ENCODE measurements at places on chromosomes 11 and 22. TPM values are rescaled to one million over a fixed set of nuclear protein-coding genes. Genes with fewer than 3 reads are reported as not detected.

- peaks cover 4% of the 10 kb centered on the region for H3K4me1 ChIP-seq
- H3K27ac ChIP-seq: no peak overlapping the region
- peaks cover 4% of the 10 kb centered on the region for H3K36me3 ChIP-seq
- DNase-seq: no peak
Measured at GRCh38 chr11:18471995-18472394, 16.3 kb downstream of the LDHAL6A start.

- H3K36me3 ChIP-seq: no peaks in the 10 kb centered on the region
- H3K27me3 ChIP-seq: no peaks in the 10 kb centered on the region
- H3K27ac ChIP-seq: no peak overlapping the region
- DNase-seq: no peak
- peaks cover 19% of the 10 kb centered on the region for H3K4me1 ChIP-seq
Measured at GRCh38 chr11:72808331-72808798, 5.8 kb upstream of the ATG16L2 start.

DNA sequence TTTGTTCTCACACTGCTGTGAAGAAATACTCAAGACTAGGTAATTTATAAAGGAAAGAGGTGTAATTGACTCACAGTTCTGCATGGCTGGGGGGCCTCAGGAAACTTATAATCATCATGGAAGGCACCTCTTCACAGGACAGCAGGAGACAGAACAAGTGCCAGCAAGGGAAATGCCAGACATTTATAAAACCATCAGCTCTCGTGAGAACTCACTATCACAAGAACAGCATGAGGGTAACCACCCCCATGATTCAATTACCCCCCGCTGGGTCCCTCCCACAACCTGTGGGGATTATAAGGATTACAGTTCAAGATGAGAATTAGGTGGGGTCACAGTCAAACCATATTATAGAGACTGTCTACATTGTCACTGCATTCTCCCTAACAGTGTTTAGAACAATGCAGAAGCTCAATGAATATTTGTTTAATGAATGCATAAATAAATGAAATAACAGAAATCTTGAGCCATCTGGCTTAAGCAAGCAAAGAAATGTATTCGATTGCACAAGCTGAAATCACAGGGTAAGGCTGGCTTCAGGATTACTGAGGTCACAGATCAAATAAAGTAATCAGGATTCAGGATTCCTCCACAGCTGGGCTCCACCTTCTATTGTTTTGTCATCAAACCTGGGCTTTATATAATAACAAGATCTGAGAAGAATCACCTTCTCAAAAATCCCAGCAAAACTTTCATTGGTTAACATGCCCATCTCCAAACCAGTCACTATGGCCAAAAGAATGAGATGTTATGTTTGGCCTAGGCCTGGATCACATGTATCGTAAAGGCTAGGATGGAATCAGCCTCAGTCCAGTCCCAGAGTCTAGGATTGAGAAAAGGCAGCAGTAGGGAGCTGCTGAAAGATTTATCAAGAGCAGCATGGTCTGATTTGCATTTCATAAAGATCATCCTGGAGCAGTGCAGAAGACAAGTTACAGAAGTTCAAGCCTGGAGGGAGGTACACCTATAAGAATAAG, 137.8 kb upstream of the UBASH3B start:
- H3K27ac ChIP-seq: no peak overlapping the region
- H3K4me3 ChIP-seq: no peak overlapping the region
- no peaks in the 10 kb centered on the region for H3K27me3 ChIP-seq
- DNase-seq: no peak
- no peaks in the 10 kb centered on the region for H3K4me1 ChIP-seq

DNA sequence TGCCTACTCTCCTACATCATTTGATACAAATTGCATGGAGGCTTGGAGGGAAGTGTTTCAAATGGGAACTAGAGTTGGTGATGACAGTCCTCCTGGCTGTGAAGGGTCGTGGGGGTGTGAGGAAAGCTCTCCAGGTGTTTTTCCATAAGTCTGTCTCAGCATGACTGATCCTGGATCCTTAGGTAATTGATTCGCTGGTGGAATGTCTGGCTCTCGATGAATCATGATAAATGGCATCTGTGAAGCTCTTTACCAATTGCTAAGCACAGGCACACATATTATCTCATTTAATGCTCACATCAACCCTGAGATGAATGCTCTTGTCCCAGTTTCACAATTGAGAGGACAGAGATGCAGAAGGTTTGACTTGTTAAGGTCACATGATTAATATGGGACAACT, 107.5 kb downstream of the PKNOX2 start:
- H3K27ac ChIP-seq: no peak overlapping the region
- DNase-seq: no peak
- H3K4me1 ChIP-seq: peaks cover 55% of the 10 kb centered on the region
- no peaks in the 10 kb centered on the region for H3K27me3 ChIP-seq

GRCh38 chr11:68923614-68924013, 19.9 kb downstream of the IGHMBP2 start:
- peaks cover 31% of the 10 kb centered on the region for H3K4me1 ChIP-seq
- no peak for DNase-seq
- peak overlapping the region; percentile 87 for H3K27ac ChIP-seq
- H3K27me3 ChIP-seq: no peaks in the 10 kb centered on the region

DNA sequence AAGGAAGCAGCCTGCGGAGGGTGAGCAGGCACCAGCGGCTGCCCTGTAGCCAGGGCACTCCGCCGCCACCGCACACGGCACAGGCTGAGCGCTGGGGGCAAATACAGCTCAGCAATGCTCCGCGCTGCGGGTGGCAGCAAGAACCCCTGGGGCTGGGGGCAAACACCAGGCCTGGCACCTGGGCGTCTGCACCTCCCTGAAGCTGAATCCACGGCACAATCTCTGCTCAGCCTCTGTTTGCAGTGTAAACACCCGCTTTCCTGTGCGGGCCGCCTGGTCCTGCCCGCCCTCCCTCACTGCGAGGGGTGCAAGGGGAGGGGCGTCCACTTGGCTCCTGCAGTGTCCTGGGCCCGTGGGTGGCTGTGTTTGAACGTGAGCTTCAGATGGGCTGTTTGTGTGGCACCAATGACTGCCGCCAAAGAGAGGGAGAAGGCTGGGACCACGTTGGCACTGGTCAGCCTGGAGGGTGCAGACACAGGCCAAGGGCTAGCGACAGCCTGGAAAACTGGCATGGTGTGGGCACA, 14.8 kb upstream of the MPPED1 start:
- no peak overlapping the region for H3K27ac ChIP-seq
- H3K36me3 ChIP-seq: no peaks in the 10 kb centered on the region
- no peaks in the 10 kb centered on the region for H3K4me1 ChIP-seq
- no peaks in the 10 kb centered on the region for H3K27me3 ChIP-seq

DNA sequence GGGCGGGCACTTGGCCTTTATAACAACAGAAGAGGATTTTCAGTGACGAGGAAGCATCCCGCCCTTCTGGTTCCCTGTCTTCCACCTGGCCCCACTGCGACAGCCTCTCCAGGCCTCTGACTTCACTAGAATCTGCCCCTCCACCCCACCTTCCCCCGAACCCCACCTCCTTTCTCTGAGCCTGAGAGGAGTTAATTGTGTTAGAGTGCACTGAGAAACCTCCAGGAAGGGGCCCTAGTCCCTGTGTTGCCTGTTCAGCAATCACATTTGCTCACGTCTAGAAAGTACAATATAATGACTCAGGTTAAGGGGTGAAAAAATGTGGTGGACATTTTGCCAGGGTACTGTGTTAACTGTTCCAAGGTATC, 38.8 kb downstream of the PTPRJ start:
- H3K4me1 ChIP-seq: peaks cover 26% of the 10 kb centered on the region
- H3K27me3 ChIP-seq: no peaks in the 10 kb centered on the region
- DNase-seq: no peak
- H3K4me3 ChIP-seq: peak overlapping the region; percentile 50
- H3K36me3 ChIP-seq: no peaks in the 10 kb centered on the region

GRCh38 chr11:17812091-17812864, 77.7 kb downstream of the KCNC1 start:
- H3K4me1 ChIP-seq: peaks cover 15% of the 10 kb centered on the region
- DNase-seq: no peak
- H3K4me3 ChIP-seq: no peak overlapping the region
- no peaks in the 10 kb centered on the region for H3K27me3 ChIP-seq
- H3K36me3 ChIP-seq: no peaks in the 10 kb centered on the region

- H3K4me1 ChIP-seq: no peaks in the 10 kb centered on the region
- H3K27me3 ChIP-seq: no peaks in the 10 kb centered on the region
- DNase-seq: no peak
- H3K36me3 ChIP-seq: no peaks in the 10 kb centered on the region
- H3K27ac ChIP-seq: no peak overlapping the region
Measured at GRCh38 chr11:50098186-50098725, 65.6 kb downstream of the OR4C45 start.

GRCh38 chr11:125253795-125254525, 89.4 kb downstream of the PKNOX2 start:
- H3K36me3 ChIP-seq: no peaks in the 10 kb centered on the region
- H3K4me1 ChIP-seq: no peaks in the 10 kb centered on the region
- no peak for DNase-seq
- no peaks in the 10 kb centered on the region for H3K27me3 ChIP-seq
- H3K4me3 ChIP-seq: no peak overlapping the region

DNA sequence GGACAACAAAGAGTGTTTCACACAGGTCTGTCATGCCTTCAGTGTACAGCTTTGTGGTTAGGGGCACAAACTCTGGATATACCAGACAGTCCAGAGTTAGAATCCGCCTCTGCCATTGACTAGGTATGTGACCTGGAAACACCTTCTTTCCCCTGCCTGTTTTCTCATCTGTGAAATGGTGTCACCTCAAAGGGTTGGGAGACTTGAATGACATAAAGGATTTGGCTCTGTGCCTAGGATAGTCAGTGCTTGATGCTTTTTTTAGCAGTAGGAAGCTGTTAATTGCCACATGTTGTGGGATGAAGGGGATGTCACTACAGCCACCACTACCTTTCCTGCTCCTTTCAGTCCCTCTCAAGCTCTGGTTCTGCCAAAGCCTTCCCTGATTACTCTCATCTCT, 17.4 kb upstream of the LRRC55 start:
- no peaks in the 10 kb centered on the region for H3K36me3 ChIP-seq
- H3K27me3 ChIP-seq: no peaks in the 10 kb centered on the region
- DNase-seq: no peak
- H3K4me1 ChIP-seq: peaks cover 7% of the 10 kb centered on the region

DNA sequence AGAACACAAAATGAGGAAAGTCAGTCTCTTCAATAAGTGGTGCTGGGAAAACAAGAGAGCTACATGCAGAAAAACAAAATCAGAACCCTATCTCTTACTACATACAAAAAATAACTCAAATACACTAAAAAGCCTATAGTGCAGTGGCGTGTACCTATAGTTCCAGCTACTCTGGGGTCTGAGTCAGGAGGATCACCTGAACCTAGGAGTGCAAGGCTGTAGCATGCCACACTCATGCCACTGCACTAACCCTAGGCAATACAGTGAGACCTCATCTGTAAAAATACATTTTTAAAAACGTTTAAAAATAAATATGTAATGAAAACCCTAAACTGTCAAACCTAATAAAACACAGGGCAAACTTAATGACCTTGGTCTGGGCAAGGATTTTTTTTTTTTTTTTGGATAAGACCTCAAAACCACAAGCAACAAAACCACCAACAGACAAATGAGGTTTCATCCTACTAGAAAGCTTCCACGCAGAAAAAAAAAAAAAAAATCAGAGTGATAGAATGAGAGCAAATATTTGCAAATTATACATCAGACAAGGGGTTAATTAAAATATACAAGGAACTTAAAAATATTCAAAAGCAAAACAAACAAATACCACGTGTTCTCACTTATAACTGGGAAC, 35.2 kb downstream of the XKR3 start:
- no peaks in the 10 kb centered on the region for H3K4me1 ChIP-seq
- DNase-seq: no peak
- H3K27ac ChIP-seq: no peak overlapping the region
- H3K4me3 ChIP-seq: no peak overlapping the region
- no peaks in the 10 kb centered on the region for H3K27me3 ChIP-seq

GRCh38 chr22:30433773-30434172, 8.2 kb downstream of the MTFP1 start:
- H3K27ac ChIP-seq: no peak overlapping the region
- H3K27me3 ChIP-seq: no peaks in the 10 kb centered on the region

GRCh38 chr11:118144301-118145268, 8.0 kb downstream of the SCN4B start:
- H3K27me3 ChIP-seq: no peaks in the 10 kb centered on the region
- H3K27ac ChIP-seq: no peak overlapping the region
- H3K4me3 ChIP-seq: no peak overlapping the region
- H3K4me1 ChIP-seq: peaks cover 7% of the 10 kb centered on the region

DNA sequence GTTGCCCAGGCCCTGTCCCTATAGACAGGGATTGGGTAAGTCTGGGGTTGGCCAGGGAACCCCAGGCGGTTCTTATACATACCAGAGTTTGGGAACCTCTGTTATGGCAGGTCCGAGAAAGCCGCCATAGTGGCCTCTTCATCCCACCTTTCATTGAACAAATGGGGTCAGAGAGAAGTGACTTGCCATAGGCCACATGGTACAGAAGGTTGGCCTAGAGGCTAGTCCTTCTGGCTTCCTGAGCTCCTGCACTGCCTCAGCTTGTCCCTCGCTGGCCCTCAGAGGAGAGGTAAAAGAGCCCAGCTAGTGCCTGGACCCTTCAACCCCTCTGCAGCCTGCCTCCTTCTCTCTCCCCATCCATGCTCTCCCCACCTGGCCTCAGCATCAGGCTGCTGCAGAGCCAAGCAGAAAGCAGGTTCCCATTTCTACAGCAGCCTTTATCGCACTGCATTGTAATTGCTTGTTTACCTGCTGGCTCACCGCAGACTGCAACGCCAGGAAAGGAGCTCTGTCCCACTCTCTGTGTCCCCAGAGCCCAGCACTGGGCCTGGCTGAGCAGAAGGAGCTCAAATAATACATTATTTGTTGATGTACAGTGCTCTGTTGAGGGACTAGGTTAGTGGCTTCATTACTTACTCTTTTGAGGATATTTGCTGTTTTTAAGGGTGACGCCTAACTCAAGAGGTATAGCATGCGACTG, 103.6 kb downstream of the TRIM29 start:
- no peak overlapping the region for H3K27ac ChIP-seq
- H3K4me3 ChIP-seq: no peak overlapping the region
- no peaks in the 10 kb centered on the region for H3K4me1 ChIP-seq
- H3K36me3 ChIP-seq: no peaks in the 10 kb centered on the region
- DNase-seq: no peak

Gene SEC14L6
- 0.27 TPM for total RNA-seq

Gene ZPR1
- 36.2 TPM for total RNA-seq

Gene CLCF1
- 38.1 TPM for total RNA-seq

Gene CASP12
- total RNA-seq: 4.7 TPM

Gene HTR3A
- not detected for total RNA-seq

Gene POU2AF2
- total RNA-seq: not detected

Gene C11orf21
- total RNA-seq: 4.3 TPM

Gene GRM5
- total RNA-seq: 8.6 TPM

Gene CCDC116
- total RNA-seq: not detected

Gene LDLRAD3
- 17.2 TPM for total RNA-seq

Gene SCGB2A2
- total RNA-seq: 3.7 TPM

Measured in thoracic aorta (tissue), 2 donors.